ENCODE measurements at places on chromosomes 11 and 22. TPM values are rescaled to one million over a fixed set of nuclear protein-coding genes. Genes with fewer than 3 reads are reported as not detected.

The PDHX gene
- 31.9 TPM for total RNA-seq

The CTTN gene
- 42.9 TPM for total RNA-seq

The MMP8 gene
- not detected for total RNA-seq

The HTR3B gene
- total RNA-seq = not detected

The ANO5 gene
- not detected for total RNA-seq

- no peak for DNase-seq
These were observed 2.6 kb downstream of the HBE1 start for GRCh38 chr11:5267033-5267563.

DNA sequence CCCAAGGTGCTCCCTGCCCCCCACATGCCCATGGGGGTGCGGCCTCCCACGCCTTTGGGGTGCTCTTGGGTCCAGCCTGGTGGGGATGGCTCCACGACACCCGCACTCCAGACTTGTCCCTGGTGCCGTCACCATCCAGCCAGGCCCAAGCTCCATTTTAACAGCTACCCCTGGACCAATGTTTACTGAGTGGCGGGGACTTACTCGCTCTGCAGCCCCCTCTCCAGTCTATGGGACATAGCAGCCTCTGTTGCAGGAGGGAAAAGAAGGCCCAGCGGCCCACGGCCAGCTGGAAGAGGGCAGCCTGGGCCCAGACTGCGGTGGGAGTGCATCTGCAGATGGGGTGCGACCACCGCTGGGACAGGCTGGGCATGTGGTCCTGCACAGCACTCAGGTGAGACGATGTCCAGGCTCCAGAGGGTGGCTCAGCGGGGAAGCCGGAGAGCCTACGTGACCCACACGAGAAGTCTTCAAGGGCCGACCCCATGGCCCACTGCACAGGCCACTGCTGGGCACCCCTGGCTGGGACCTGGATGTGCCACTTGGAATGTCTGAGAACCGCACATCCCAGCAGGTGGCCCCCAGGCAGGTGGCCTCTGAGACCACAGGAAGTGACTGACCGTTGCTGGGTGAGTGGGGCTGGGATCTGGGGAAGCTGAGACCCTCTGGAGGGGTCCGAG, 18.1 kb downstream of the IL17REL start:
- DNase-seq = no peak

DNA sequence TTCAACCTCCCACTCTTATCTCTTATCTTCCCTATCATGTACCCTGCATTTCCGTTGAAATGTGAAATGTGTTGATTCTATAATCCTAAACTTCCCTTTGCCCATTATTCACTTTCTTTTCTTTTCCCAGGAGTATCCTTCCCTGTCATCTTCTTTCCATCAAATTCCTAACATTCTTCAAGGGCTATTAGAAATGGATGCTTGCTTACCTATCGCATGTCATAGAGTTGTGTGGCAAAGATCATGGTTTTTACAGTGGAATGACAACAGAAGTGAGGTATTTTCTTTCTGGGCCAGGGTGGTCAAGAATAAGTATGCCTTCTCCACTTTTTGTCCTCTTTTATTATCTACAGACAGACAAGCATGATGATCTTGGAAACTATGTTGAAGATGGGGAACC, 124.4 kb upstream of the SLC5A12 start:
- DNase-seq = no peak
